Chondrocyte (in vitro differentiated cells): ENCODE measurements at places on chromosomes 4 and X. TPM values are rescaled to one million over a fixed set of nuclear protein-coding genes. Genes with fewer than 3 reads are reported as not detected.

PHOX2B gene
- total RNA-seq, result not detected in 3 replicates

- DNase-seq, result no peak
These were observed 147.7 kb downstream of the RBM46 start for GRCh38 chr4:154928640-154929257.

EVC2 gene
- 2.8 to 5.5 TPM (median 5.5 TPM) in 3 replicates for total RNA-seq

CDX4 gene
- total RNA-seq, result not detected in 3 replicates

DNA sequence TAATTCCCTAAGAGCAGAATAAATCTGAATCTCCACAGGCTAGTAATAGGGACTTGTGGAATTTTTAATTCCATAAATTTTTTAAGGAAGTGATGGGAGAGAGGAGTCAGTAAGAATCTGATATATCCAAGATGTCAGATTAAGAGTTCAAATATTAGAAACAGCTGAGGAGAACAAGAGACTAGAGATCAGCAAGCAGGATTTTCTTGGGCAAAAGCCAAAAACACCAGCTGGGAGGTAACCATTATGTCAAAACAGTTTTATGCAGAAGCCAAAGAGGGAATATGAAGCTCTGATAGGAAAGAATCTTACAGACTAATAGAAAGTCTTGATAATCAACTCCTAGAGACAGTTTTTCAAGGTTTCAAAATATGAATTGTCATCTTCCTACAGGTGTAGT, 72.2 kb upstream of the RBPJ start:
- DNase-seq, result no peak

GRCh38 chr4:48212165-48212564, 57.5 kb downstream of the TEC start:
- no peak for DNase-seq

- no peak for DNase-seq
These were observed 53.8 kb upstream of the HGFAC start for GRCh38 chr4:3387943-3388361.

DNA sequence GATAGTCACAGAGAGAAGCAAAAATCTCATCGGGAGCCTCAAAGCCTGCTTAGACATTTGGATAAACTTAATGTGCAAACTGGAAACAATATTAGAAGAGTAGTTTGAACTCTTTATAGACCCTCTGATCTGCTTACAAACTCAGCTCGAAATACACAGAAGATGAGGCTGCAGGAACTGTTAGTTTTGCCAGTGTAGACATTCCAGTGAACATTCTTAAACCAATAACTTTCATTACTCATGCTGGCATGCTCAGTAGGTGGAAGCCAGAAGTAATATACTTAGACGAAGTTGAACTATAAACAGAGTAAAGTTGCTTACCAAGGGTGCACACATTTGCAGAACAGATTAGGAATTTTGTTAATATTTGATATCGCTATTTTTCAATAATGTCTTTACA, 303.5 kb downstream of the ANKRD50 start:
- no peak for DNase-seq

DNA sequence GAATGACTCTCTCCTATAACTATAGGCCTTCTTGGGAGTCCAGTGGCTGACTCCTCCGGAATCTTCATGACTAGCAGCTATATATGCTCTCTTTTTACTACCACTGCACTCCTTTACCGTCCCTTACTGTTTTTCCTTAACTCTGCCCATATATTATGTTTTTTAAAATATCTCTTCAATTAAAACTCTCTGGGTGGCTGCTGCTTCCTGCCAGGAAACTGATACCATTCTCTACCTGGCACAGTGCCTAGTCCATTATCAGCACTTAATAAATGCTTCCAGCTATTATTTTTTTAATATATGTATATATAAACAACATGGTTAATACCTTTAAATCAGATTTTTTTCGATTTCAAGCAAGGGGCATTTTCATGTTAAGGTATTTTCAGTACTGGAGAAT, 136.6 kb upstream of the FAM47B start:
- DNase-seq, result no peak

- DNase-seq, result no peak
These were observed 56.5 kb downstream of the LIMCH1 start for GRCh38 chr4:41594432-41594831.

NAT8L gene
- 0.53 to 1.6 TPM (median 1.6 TPM) in 3 replicates for total RNA-seq

GRCh38 chr4:94126669-94127068, 81.0 kb upstream of the SMARCAD1 start:
- no peak for DNase-seq

PITX2 gene
- total RNA-seq, result 0.64 to 1.0 TPM in 2 of 3 replicates, not detected in the other

PTPN13 gene
- 32.9 to 38.9 TPM (median 38.0 TPM) in 3 replicates for total RNA-seq

- no peak for DNase-seq
These were observed 17.1 kb upstream of the SMIM20 start for GRCh38 chr4:25896776-25897539.

DNA sequence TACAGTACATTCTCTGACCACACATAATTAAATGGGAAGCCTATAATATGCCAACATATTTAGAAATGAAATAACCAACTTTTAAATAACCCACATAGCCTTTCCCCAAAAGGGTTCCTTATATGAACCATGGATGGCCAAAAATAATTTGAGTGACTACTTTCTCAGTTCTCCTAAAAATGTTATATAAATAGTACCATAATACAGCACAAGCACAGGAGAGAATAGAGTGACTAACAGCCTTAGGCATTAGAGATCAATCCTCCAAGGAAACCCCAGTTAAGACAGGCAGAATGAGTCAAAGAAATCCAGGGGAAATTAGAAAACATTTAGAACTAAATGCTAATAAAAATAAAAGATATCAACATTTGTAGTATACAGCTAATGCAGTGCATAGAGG, 50.2 kb downstream of the ANKRD17 start:
- DNase-seq, result no peak

GRCh38 chrX:11470250-11470974, 177.2 kb downstream of the AMELX start:
- DNase-seq, result no peak

GRCh38 chrX:9144701-9145241, 110.8 kb upstream of the FAM9B start:
- no peak for DNase-seq

DNA sequence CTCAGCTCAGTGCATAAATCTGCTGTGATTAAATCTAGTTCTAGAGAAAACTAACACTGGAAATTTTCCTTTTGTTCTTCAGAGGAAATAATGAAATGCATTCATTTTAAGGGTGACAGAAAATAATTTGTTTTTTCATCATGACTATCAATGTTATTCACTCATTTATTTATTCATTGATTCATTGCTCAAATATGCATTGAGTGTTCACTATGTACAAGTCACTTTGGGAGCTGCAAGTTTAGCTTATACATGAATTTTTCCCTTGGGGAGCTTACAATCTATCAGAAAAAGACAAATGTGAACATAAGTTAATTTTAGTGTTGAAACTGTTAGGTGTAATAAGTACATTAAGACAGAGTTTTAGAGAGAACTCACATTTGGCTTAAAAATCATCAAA, 897.8 kb downstream of the CENPC start:
- DNase-seq, result no peak

DNA sequence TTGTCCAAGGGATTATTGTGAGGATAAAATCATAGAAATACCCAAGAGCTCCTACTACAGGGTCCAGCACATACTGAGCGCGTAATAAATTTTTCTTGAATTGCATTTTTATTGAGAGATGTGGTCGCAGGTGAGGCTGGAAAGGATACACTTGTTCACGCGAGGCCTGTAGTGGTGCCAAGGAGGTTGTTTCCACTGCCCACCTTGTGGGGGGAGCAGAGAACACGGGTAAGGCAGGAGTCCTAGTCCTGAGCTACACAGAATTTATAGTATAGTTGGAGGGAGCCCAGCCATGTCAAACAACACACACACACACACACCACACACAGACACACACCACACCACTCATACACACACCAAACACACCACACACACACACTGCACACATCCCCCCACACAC, 31.8 kb upstream of the CYP4V2 start:
- DNase-seq, result no peak

- DNase-seq, result no peak
These were observed 69.8 kb downstream of the MTNR1A start for GRCh38 chr4:186485561-186486062.
